ENCODE measurements at places on chromosomes 13 and 19.
A peak's percentile ranks its signal among the peaks of the same experiment; 100 is the strongest.

DNA sequence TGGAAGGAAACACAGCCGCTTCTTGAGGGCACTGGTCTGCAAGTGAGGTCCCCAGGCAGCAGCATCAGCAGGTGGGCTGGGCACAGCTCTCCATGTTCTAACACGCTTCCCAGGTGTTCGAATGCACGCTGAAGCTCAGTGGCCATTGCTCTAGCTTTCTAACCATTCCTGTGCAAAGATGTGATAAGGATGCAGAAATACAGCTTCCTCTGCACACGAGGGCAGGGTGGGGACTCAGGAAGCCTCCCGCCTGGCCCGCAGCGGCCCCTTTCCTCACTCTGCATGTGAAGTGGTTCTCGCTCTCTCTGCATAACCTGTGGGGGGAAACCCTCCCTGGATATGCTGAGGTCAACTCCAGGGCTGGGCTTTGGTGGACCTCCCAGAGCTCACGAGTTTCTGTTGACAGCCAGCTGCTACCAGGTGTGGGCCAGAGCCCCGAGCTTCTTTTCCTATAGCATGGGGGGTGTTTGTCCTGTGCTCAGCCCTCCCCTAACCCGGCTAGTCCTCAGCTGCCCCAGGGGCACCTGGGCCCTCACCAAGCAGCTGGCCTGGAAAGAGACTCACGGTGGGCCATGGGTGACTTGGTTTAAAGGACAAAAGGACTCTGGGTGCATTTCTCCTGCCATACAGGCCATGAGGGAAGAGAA lies 168.2 kb downstream of the TEX29 start:
- no peak for DNase-seq

GRCh38 chr19:46283771-46284170 lies 13.1 kb upstream of the HIF3A start:
- DNase-seq: no peak

GRCh38 chr13:46270416-46270815 lies 58.7 kb downstream of the LRRC63 start:
- no peak for DNase-seq

DNA sequence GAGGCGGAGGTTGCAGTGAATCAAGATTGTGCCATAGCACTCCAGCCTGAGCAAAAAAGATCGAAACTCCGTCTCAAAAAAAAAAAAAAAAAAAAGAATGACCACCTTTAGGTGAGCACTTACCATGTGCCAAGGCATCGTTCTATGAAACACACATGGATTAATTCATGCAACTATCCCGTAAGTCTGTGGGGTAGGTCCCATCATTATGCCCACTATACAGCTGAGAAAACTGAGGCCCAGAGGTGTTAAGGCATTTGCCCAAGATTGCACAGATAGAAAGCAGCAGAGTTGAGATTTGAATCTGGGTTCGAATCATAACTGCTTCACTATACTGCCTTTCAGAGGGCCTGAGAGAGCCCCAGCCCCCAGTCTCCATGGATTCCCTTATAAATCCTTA lies 2.3 kb downstream of the GMFG start:
- no peak for DNase-seq

DNA sequence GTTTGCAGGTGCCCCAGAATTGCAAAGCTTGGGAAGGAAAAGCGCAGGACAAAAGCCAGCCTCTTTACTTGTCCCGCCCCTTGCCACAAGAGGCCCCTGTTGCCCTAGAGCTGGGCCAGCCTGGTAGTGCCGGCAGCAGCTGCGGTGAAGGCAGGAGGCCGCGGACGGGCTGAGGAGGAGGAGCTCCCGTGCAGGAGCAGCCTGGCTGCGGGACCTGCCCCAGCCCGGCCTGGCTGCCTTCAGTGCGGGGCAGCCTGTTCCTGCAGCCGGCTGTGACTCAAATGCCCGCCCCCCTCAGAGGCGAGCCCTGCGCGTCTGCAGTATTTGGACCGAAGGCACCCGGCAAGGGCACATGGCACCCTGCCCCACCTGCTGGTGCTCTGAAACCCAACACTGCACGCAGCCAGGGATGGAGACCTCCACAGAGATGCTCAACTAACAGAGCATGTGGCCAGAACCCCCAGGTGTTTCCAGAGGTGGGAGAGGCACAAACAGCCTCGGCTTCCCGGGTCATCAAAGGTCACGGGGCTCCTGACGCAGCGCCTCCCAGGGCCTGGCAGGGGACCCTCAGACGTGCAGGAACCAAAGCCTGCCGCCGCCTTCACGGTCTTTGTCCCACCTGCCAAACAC lies 29.7 kb downstream of the NAXD start:
- peak; percentile 85 for DNase-seq

GRCh38 chr13:52838433-52839107 lies 9.9 kb downstream of the PCDH8 start:
- no peak for DNase-seq

- DNase-seq: no peak
Measured at GRCh38 chr13:114068656-114069318, 63.6 kb downstream of the RASA3 start.

GRCh38 chr19:50365434-50366306 lies at the start of gene NAPSA:
Gene NAPSA (minus strand): TSS chr19:50365639. CDS start chr19:50365621, 18 bp downstream.
- DNase-seq: no peak

- DNase-seq: peak; percentile 87
Measured at GRCh38 chr19:13002166-13002898, 7.1 kb downstream of the NFIX start.

GRCh38 chr19:34499155-34499834 lies 17.7 kb downstream of the WTIP start:
- no peak for DNase-seq

- DNase-seq: peak; percentile 59
Measured at GRCh38 chr19:7932276-7932929, 6.5 kb upstream of the CTXN1 start.

GRCh38 chr13:100983111-100983510 lies 308.5 kb upstream of the TMTC4 start:
- DNase-seq: no peak

- DNase-seq: no peak
Measured at GRCh38 chr13:41590122-41590521, 132.8 kb downstream of the RGCC start.

DNA sequence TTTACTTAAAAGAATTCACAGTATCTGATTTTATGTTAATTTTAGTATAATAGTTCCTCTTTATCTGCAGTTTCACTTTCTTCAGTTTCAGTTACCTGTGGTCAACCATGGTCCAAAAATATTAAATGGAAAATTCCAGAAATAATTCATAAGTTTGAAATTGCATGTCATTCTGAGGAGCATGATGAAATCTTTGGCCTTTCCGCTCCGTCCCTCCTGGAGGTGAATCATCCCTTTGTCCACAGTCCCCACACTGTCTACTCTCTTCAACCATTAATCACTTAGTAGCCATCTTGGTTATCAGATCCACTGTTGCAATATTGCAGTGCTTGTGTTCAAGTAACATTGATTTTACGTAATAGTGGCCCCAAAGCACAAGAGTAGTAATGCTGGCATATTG lies 26.9 kb downstream of the SLITRK6 start:
- no peak for DNase-seq

- no peak for DNase-seq
Measured at GRCh38 chr13:48492096-48492440, 40.8 kb downstream of the RCBTB2 start.

- no peak for DNase-seq
Measured at GRCh38 chr13:94168783-94169453, 310.6 kb downstream of the DCT start.

GRCh38 chr13:28582892-28583240 lies 76.1 kb upstream of the POMP start:
- no peak for DNase-seq

GRCh38 chr13:44300895-44301638 lies 72.6 kb upstream of the SERP2 start:
- no peak for DNase-seq

DNA sequence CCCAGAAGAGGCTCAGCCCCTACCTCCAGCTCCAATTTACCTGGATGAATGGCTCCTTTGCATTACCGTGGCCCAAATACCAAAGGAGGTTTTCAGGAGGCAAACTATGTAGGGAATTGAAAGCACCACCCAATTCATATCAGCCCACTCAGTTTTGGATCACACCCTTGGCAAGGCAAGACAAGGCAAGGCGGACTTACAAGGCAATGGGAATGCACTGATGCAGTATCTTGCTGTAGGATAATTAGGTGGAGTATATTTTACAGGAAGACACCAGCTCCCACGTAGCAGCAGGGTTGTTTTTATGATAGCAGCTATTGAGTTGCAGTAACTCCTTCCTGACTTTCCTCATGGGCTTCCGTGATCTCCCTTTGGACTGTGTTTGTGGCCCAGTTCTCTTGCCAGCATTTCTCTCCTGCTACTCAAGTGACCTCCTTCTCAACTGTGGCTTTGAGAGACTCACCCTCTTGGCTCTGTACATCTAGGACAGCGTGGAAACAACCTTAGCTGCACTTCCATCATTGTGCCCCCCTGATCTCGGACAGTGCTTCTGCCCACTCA lies 935.9 kb downstream of the EFNB2 start:
- no peak for DNase-seq

GRCh38 chr19:14661372-14661924 lies 13.2 kb downstream of the ADGRE3 start:
- DNase-seq: no peak

DNA sequence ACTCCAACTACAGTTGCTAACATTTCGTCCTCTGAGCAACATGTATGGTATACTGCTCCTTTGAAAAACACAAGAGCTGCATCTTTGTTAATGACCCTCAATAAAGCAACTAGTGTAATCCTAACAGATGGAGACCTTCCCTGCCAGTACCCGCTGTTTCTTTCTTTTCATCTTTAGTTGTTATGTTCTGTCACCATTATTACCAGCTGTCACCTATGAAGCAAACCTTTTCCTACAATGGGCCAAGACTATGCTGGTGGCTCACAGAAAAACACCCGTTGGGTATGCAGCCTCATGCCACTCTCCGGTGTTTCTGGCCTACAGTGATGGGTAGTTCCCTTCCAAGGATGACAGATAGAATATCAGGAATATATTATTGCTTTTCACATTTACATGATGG lies 29.7 kb upstream of the CYSLTR2 start:
- no peak for DNase-seq

DNA sequence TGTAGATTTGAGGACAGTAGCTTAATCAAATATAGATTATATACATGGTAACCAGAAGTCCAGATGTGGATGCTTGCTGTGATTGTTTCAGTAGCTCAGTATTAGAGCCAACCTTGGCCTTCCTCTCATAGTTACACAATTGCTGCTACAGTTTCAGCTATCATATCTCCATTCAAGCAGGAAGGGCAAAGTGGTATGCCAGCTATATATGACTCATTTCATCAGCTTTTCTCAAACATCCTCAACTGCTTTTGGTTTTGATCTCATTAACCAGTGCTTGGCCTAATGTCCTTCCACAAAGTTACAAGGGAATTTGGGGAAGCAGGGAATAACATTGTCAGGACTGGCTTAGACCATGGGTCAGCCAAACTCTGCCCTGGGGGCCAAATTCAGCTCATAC lies 73.0 kb upstream of the MAB21L1 start:
- no peak for DNase-seq

- no peak for DNase-seq
Measured at GRCh38 chr13:27593267-27593666, 27.1 kb downstream of the LNX2 start.

DNA sequence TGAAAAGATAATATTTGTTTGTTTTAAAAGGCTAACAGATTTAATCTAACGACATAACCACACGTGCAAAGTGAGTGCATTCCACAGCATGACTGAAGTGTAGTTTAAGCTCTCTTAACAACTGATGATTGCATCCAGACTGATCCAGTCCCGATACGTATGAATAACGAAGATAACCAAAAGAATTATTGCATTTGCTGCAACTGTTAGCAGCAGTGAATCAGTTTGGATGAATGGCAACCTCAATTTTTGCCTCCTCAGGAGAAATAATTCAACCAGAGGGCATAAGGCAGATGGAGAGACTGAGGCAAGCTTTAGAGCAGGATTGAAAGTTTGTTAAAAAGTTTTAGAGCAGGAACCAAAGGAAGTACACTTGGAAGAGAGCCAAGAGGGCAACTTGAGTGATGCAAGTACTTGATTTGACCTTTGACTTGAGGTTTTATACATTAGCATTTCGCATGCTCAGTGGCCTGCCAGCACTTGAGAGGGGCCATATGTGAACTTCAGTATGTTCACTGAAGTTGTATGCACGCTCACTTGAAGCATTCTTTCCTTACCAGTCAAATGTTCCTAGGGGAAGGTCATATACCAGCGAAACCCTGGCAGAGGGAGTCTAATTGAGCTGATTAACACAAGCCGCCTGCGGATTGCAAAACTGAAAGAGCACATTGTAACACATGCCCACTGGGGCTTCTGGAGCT lies 835.0 kb upstream of the PCDH20 start:
- no peak for DNase-seq

DNA sequence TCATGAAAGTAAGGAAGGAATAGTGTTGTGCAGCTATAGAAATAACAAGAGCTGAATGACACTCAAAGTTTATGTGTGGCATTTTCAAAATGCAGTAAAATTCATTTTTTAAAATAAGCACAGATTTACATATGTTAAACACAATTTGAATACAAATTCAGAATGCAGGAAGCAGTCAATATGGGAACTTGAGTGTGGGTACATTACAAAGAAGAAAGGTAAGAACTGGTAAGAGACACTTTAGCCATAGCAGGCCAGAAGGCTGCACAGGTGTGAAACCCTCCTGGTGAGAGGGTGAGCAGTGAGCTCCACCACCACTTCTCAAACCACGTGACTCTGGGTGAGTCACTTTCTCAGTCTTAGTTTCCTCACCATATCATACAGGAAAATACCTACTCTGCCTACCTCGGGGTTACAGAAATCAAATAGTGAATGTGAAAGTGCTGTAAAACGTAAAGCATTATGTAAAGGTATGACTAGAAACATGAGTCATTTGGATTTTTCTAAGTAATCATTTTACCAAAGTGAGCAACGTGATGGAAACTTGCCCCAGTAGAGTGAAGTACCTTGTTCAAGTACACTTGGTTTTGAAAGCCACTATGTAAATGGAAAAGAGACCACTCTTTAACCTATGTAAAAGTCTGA lies 40.5 kb downstream of the USP12 start:
- DNase-seq: no peak

Data from Right ventricle myocardium inferior (tissue), 1 donor.